ENCODE measurements at places on chromosomes 13 and 19. TPM values are rescaled to one million over a fixed set of nuclear protein-coding genes. Genes with fewer than 3 reads are reported as not detected.

Gene TNNT1
- total RNA-seq: not detected

Gene ZNF737
- 19.3 TPM for total RNA-seq

Gene TGFBR3L
- total RNA-seq: 7.6 TPM

Gene CNN1
- not detected for total RNA-seq

Gene VSIG10L
- total RNA-seq: 5.2 TPM

- ATAC-seq: peak; percentile 33
These were observed 22.5 kb upstream of the ALOX5AP start for GRCh38 chr13:30712536-30713532.

GRCh38 chr19:52694921-52695320 is 39.9 kb downstream of the ZNF611 start:
- no peak for ATAC-seq

GRCh38 chr19:50565984-50566903 is 2.0 kb downstream of the LRRC4B start:
- ATAC-seq: peak; percentile 42

DNA sequence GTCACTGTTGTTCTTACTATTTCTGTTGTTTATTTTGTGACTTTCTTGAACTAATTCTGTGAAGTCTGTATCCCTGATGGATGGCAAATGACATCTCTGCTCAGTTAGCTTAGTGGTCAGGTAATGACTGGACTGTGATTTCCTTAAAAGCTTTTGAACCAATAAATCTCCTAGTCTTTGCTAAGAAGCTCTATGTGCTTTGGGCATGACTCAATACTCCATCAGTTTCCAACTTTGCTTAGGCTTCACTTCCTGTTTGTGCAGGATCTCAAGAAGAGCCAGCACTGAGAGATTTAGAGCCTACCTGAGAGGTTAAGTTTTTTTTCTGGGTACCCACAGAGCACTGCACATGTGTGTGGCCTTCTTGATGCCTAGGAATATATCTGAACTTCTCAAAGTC is 329.7 kb upstream of the HTR2A start:
- ATAC-seq: no peak

DNA sequence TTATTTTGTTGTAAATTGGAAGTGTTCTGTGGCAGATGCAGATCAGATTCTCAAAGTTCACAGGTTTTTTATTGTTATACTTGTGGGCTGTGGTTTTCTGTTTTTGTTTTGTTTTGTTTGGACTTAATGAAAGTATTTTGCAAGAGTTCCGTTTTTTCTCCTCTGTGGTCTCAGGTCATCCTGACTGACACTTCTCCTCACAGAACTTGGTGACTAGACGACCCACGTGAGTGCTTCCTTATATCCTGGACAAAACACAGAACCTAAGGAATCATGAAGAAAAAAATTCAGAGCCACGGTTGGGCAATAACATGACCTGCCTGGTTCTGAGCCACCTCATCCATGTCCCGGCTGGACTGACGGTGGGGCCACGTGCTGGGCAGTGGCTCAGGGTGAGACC is 2.5 kb upstream of the RFPL4AL1 start:
- no peak for ATAC-seq

- peak; percentile 24 for ATAC-seq
These were observed 427 bp downstream of the RTBDN start for GRCh38 chr19:12833738-12834565.

DNA sequence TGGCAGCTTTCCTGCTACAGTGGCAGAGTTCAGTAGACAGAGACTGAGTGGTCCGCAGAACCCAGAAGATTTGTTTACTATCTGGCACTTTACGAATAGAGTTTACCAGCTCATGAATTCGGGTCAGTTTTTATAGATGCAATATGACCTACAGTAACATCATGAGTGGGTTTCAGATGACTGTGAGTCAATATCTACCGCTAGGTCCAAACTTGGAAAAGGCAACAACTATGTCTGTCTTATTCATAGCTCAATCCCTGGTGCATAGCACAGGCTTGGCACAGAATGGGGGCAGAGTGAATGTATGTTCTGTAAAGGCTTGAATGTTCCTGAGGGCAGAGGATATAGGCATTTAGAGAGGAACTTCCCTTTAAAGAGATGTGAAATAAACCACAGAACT is 65.2 kb downstream of the RAP2A start:
- ATAC-seq: no peak

DNA sequence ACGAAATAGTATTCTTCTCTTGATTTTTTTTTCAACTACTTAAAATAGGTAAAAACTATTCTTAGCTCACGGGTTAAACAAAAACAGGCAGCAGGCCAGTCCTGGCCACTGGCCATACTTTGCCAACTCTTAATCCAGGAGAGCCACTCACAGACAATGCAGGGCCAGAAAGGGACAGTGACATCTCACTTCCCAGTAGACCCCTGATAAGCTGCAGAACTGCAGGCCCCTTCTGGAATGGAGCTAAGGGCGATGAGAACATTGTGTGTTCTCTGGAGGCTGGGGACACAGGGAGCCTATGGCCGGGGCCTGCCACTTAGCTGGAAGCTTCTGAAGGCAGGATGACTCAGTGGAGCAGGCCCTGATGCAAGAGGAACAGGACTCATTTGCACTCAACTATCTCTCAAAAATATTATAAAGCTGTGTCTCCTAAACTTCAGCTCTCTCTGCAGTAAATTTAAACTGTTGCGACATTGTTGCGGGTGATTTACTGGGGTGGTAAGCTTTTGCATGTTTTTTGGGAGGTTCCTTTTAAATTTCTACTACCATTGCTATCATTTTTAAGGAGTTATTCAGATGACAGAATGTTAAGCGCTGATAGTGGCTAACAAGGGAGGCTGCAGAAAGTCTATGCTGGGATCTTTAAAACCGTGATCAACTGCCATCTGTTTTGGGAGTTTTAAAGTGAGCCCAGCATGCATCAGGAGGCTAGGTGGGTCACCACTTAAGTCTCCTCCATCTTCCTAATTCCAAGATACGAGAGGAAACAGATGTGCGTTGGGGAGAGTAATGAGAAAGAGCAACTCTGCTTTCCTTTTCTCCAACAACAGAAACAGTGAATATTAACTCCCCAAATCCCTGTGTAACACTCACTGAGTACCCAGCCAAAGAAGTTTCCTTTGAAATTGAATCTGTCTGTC is 33.2 kb upstream of the KATNAL1 start:
- no peak for ATAC-seq

GRCh38 chr19:49440439-49441209 is 703 bp downstream of the SLC17A7 start:
- ATAC-seq: no peak

DNA sequence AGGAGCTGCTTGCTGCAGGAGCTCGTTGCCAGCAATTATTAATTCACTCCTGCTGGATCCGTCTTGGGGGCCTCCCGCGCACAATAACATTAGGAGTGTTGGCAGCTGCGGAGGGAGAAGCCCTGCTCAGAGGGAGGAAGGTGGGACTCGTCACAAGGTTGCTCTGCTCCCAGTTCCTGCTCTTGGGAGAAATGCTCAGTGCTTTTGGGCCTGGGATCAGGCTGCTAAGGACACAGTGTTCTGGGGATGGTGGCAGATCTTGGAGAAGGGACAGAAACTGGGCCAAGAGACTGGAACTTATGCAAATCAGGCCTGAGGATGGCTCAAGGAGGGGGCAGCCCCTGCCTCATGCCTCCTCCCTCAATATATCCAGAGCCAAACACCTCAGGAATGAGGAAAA is 78.9 kb upstream of the OLFM4 start:
- ATAC-seq: no peak

- no peak for ATAC-seq
These were observed 12.9 kb upstream of the TLE2 start for GRCh38 chr19:3041761-3042620.

Measured in activated T-helper 17 cell treated with anti-CD3 and anti-CD28 coated beads, Interleukin-2, amount 50 U/mL, for 72 hours (primary cell).